ENCODE measurements at places on chromosomes 5 and 9.

DNA sequence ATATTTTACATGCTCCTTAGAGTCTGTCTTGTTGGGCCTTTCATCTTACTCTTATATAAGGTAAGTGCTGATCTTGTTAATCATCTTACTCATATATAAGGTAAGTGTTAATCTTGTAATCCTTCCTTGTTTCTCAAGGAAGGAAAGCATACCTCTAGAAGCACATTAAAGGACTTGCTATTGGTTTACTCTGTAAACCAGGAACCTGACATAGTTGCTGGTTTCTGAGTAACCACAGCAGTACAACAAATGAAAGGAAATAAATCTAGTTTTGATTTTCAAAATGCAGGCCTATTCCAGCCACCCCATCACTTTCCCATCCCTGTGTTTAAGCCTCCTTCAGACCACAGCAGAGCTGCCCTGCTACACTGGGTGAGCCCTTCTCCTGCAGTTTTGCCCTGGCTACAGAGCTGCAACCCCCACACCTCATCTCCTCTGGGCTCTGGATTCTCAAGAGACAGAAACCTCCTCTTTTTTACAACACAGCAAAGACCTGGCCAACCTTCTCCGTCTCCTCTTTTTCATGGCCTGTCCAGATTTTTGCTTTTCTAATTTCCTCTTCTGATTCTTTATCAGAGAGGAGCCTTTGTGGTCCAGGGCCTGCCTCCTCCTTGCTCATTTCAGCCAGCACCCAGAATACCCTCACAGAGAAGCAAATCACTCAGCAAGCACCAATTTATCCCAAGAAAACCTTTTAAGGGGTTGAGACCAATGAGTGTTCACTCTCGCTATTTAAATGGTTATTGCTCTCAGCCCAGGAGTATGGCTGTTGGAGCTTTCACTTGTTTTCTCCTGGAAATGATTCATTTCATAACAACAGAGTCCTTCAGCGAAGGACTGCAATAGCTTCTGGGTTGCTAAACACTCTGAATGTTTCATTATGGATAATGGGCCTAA lies 103.2 kb downstream of the FSTL4 start:
- no peak for DNase-seq

DNA sequence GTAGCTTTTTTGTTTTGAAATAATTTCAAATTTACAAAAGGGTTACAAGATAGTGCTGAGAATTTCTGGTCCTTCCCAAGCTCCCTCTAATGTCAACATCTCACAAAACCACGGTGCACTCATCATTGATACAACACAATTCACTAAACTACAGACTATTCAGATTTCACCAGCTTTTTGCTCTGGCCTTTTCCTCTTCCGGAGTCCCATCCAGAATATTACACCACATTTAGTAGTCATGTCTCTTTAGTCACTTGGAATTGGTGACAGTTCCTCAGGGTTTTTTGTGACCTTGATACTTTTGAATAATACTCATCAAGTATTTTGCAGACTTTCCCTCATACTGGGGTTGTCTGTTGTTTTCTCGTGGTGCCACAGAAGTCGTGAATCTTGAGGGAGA lies 484.0 kb downstream of the GADD45G start:
- no peak for DNase-seq

DNA sequence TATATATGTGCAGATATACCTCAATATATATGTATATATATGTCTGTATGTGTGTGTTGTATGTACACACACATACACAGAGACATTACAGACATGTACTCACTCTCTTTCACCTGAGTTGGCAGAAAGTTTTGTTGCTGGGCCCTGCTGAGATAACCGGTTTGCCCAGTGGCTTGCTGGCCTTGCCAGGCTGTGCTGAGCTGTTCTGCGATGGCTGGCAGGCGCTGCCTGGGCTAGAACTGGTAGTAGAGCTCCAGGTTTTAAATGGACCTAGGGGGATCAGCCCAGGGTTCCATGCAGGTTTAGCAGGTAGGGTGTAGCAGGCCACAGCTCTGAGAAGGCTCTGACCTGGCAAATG lies 394.3 kb downstream of the GADD45G start:
- DNase-seq, result no peak

GRCh38 chr5:33531824-33532223 lies 91.1 kb downstream of the TARS1 start:
- DNase-seq, result no peak

DNA sequence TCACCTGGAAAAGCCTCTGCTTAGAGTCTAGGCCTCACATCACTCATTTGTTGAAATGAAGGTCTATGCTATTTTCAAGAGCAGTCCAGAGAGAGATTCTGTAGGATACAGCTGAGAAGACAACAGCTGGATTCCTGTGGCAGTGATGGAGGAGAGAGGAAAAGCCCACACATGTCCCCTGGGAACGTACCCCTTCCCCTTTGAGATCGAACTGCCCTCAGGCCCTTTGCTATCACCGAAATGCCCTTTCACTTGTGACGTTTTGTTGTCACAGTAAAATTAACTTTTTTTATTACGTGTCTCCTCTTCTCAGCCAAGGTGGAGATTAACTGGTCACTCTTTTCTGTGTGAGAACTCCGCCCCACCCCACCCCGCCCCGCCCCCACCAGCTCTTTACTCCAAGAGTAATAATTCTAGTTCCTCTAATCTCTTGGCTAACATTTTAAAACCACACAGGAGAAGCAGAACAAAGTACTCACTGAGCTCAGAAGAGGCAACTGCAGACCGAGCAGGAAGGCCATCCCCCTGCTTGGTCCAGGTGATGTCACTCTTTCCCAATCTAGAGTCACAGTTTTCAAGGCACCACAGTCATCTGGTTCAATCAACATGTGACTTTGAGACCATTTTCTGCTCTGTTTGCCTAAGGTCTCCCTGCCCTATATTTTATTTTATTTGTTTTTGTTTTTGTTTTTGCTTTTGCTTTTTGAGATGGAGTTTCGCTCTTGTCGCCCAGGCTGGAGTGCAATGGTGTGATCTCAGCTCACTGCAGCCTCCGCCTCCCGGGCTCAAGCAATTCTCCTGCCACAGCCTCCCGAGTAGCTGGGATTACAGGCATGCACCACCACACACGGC lies 105.6 kb downstream of the SUSD1 start:
- DNase-seq, result no peak

- DNase-seq, result peak; percentile 51
Measured at GRCh38 chr9:115127191-115127817, 9.3 kb upstream of the TNC start.

DNA sequence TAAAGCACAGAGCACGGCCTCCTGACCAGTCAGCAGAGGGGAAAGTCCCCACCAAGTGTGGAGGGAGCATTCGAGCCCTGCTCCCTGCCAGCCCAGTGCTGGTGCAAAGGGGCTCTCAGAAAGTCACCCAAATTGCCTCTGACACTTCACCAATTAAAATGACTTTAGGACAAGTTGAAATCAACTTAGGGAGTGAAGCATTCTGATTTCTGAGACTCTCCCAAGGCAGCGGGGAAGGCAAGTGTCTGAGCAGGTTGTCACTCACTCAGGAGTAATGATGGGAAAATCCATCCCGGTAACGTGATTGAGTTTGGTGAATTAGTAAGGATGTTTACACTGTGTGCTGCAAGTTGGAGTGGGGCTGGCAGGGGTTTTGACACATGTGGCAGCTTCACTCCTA lies 73.7 kb downstream of the PCDH1 start:
- DNase-seq, result no peak

DNA sequence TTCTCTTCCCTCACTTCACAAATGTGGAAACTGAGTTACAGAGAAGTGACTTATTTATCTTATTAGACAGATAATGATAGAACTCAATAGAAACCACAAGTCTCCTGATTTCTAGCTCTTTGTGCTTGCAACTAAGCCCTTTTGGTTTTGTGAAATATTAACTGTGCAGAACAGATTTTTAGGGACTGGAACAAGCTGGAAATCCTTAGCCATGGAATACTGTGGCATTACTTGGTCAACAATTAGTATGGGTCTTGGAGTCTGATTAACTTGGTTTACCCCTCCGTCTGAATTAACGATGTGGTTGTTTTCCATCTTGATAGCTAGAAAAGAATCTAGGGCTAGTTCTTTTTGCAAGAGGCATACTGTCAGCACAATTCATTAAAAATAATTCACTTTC lies 584 bp upstream of the KLF9 start:
- DNase-seq, result no peak

DNA sequence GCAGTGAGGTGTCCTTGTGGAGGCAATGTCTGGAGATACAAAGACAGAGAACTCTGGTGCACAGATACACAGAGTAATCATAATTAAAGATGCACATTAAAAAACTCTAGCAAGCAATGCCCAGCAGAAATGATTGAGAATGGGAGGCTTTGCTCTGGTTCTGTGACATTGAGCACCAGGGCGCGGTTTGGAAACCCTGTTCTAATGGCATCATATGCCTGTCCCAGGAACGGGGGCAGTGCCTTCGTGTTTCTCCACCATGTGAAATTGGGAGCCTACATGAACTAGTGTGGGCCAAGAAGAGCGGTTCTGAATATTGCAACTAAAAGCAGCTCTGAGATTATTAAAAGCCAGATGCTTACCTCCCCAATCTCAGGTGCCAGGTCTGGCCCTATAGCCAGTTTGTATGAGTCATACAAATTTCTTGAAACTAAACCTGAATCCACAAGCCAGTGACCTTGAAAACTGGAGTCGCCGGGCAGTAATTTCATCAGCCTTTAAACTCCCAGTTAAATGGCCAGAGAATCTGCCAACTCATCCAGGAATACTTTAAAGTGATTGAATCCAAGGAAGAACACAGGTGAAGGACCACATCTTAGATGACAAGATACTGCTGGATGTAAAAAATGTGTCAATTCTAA lies 22.2 kb upstream of the CTSL start:
- DNase-seq, result no peak

DNA sequence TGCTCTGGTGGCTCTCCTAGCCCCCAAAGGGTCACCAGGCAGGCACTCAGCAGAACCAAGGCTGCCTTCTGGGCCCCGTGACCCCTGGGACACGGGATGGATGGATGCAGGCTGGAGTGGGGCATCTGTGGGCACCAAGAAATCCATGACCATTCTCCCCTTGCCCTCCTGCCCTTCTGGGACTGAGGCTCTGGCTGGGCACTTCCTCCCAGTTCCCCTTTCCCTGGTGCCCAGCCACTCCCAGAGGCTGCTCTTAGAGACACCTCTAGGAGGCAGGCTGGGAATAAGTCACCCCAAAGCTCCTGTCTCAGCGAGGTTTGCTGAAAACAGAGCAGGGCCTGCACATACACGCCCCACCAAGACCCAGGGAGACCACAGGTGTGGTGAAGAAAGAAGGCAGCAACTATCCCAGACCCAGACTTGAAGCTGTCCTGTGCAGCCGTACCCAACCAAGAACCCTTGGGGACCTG lies 943 bp downstream of the STING1 start:
- DNase-seq, result peak; percentile 55

DNA sequence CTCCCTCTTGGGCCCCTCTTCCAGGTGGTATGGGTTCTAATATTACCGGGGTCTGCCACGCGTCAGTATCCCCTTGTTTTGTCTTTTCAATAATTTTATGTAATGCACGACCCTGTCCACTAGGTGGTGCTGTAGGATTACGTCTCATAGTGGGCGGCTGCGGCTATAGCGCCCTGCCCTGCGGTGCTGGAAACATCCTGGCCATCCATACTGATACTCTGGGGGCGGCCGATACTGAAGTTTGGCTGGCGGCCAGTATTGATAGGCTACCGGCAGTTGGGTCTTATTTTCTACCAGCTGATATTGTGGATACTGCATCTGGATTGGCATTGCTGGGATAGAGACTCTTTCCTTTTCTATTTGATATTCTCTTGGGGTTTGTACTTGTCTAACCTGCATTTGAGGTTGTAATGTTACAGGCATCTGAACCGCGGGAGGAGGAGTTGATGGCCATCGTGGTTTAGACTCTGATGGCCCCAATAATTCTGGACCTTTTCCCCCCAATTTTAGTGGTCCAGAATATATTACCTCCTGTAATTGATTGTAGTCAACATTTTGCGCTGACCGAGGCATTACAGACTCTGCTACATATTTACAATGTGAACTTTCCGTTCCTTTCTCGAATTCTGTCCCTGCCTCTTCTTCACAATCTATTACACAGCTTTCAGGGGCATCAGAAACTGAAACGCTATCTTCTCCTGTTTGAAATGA lies 3.3 kb upstream of the TMEM141 start:
- peak; percentile 42 for DNase-seq

DNA sequence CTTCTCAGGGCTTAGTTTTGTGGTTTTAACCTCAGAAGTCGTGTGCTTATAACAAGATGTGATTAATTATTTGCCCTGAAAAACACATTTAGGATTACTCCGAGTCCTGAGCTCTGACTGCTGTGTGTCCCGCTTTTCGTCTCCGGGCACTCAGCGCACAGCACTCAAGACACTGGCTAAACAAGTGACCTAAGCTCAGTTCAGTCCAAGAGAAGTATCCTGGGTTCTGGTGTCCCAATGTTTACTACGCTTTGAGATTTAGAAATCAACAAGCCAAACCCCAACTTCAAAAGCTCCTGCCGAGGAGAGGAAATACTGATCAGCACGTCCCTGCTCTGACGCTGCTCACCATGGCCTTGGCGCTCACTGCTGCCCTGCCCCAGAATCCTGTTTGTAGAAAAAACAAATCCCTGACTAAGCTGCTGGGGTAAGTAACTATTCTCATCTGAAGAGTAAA lies 53.2 kb downstream of the IPPK start:
- DNase-seq, result peak; percentile 60

- DNase-seq, result no peak
Measured at GRCh38 chr5:174733836-174734235, 9.5 kb downstream of the MSX2 start.

GRCh38 chr9:27371382-27371781 lies 74.4 kb upstream of the EQTN start:
- DNase-seq, result no peak

DNA sequence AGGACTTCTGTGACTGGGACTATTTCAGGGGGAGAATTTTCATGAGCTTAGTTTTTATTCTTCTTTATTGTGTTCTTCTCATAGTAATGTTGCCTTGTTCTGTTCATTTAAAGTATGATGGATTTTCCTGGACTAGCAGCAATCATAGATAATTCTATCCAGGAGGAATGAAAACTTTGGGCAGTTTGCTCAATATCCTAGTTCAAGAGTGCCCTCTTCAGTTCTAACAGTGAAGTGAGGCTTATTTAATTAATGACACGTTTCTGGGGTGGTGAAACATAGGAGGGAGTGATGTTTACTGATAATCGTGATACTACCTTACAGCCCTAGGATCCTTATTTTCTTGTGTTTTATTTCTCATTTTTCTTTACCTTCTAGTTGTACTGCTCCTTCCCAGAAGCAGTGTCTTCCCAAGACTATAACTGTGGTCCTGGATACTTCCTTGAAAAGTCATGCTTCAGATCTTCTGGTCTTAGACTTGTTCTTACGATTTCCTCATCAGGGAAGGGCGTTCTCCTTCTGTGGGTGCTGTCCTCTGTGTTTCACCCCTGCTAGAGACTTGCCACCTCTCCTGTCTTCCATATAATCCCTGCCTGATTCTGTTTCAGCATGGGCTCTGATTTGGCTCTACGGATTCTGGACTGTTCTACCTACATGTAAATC lies 57.4 kb downstream of the CFAP95 start:
- peak; percentile 59 for DNase-seq
